Stimulated activated CD4-positive, alpha-beta T cell treated with anti-CD3 and anti-CD28 coated beads, TNF-alpha, amount 100 ng/mL, for 48 hours (primary cell): ENCODE measurements at places on chromosomes 4 and X.

- DNase-seq: no peak
Observed at GRCh38 chr4:89245459-89245858, 62.1 kb downstream of the GPRIN3 start.

GRCh38 chr4:68337004-68337403 is 12.9 kb downstream of the YTHDC1 start:
- DNase-seq: no peak

DNA sequence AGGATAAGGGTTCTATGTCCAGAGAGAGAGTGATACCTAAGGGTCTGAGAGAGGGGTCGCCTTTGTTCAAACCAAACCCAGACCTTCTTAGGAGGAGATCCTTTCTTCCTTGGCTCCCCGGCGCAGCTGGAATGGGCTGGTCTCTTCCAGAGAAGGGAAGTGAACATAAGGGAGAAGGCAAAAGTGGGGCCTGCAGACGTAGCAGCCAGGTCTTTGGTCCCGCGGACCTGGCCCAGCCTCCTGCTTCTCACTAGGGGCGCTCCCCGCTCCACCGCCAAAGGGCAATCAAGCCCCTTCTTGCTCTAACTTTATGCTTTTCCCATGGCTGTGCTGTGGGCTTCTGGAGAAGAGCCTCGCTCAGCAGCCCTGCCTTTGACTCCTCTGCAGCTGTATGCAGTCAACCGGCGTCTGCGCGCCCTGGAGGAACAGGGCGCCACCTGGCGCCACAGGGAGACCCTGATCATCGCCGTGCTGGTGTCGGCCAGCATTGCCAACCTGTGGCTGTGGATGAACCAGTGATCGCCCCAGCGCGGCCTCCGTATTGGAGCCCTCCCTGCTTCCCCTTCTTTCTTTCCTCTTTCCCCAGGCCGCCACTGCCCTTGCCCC is 6.5 kb downstream of the FATE1 start:
- DNase-seq: no peak

- no peak for DNase-seq
Observed at GRCh38 chr4:15805583-15806517, 27.7 kb downstream of the CD38 start.

DNA sequence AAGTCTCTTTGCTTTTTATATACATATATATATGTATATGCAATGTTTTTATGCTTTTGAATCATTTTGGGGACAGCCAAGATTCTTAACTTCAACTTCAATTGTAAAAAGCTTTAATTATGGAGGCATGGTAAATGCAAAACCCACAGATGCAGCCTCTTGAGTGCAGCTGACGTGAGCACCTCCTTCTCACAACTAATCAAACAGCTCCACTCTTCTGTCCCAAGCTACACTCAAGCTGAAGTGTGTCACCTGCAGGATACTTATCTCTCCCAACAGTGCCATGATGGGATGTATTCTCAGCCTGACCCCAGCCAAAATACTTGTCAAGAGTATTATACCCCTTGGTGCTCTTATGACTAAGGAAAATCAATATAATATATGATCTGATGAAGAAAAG is 60.7 kb upstream of the BLTP1 start:
- no peak for DNase-seq

- no peak for DNase-seq
Observed at GRCh38 chrX:43581888-43582539, 74.1 kb upstream of the MAOA start.

GRCh38 chr4:179626687-179627086 is 2184.4 kb upstream of the AGA start:
- DNase-seq: no peak

GRCh38 chr4:20395160-20395773 is 143.6 kb downstream of the SLIT2 start:
- DNase-seq: no peak

- no peak for DNase-seq
Observed at GRCh38 chrX:36867143-36867542, 141.0 kb upstream of the FAM47C start.

GRCh38 chr4:74840936-74841509 is 46.7 kb upstream of the BTC start:
- no peak for DNase-seq

GRCh38 chrX:64394059-64394873 is 986 bp downstream of the MTMR8 start:
- DNase-seq: no peak

DNA sequence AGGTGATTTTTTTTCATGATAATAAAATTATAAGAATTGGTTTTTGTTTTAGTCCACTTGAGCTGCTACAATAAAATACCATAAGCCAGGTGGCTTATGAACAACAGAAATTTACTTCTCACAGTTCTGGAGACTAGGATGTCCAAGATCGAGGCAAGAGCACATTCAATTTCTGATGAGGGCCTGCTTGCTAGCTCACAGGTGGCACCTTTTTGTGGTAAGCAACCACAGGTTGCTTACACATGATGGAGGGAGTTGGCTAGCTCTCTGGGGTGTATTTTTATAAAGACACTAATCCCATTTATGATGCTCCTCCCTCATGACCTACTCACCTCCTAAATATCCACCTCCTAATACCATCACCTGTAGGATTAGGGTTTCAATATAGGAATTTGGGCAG is 1248.5 kb upstream of the TENM3 start:
- no peak for DNase-seq

- DNase-seq: no peak
Observed at GRCh38 chr4:134024251-134024650, 177.3 kb downstream of the PABPC4L start.
